ENCODE measurements at places on chromosomes 13 and 19.

DNA sequence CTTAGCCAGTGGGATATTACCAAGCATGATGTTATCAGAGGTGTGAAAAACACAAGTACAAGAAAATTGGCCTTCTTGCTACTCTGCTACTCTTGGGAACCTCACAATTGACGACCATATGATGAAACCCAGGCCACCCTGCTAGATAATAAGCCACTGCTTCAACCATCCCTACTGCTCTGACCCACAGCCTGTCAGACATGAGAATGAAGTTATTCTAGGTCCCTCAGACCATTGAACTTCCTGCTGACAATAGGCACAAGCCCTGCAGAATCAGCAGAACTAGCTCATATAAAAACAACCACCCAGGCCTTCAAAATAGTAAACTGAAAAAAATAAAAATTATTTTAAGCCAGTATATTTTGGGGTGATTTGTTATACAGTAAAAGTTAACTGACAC is 559.9 kb downstream of the KCTD12 start:
- no peak for DNase-seq

- DNase-seq: no peak
Measured at GRCh38 chr19:51637362-51637978, 7.3 kb upstream of the SIGLEC5 start.

GRCh38 chr19:51078104-51078503 is 4.6 kb downstream of the KLK14 start:
- no peak for DNase-seq

DNA sequence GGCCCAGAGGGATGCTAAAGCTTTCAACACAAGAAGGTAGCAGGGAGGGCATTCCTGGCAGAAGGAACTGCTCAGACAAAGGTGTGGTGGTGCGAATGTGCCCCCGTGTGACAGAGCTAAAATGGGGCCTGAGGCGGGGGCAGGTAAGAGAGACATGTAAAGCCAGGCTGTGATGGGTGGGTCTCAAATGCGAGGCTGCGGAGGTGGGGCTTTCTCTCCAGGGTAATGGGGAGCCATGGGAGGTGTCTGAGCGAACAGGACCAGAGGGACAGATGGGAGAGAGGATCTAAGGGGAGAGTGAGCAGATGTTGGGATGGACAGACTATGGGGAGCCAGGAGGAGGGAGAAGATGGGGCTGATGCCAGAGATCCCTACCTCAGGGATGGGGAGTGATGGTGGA is 44.7 kb upstream of the NFIC start:
- DNase-seq: no peak

- no peak for DNase-seq
Measured at GRCh38 chr19:54518844-54519243, 16.2 kb downstream of the LAIR2 start.

DNA sequence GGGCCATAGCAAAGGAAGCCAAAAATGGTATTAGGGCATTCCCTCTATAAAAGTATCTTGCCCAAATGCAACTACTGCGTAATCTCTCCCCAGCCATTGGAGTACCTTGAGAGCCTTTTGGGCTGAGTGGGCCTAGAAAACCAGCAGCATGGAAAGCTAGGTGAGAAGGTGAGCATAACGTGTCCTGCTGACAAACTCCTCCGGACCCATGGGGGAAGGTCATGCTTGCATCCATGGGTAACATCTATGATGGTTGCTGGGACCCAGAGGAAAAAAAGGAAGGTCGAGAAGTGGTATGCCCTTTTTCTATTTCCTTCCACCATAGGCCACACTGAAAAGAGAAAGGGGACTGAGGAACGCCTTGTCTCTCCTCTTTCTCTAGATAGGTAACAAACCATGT is 57.4 kb downstream of the ZNF728 start:
- peak; percentile 15 for DNase-seq

GRCh38 chr13:85974608-85975366 is 175.6 kb upstream of the SLITRK6 start:
- DNase-seq: peak; percentile 3

DNA sequence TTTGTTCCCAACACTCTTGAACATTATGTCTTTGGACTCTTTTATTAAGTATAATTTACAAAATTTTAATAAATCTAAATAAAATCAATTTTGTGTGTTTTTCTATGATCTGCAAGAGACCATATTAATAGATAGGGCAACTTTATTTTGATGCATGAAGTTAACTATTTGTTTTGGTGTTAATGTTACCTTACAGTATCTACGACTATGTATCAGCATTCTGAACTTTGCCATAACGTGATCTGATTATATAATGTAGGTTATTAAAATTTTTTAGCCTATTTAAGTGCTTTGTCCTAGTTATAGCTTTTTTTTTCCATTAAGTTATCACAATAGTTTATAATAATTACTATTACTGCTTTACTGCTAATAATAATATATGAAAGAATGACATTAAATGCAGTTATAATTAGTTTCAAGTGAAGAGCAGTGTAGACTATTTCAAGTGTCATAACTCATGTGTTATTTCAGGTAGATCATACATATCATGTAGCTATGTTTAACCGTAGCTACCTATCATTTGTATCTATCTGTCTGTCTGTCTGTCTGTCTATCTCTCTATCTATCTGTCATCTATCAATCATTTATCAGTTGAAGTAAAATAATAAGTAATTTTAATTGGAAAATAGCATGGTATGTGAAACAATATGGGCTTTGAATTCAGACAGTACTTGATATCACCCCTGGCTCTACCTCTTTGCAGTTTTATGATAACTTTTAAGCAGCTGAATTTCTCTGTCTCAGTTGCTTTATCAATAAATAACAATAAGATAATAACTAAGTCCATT is 229.7 kb downstream of the GPC5 start:
- no peak for DNase-seq

DNA sequence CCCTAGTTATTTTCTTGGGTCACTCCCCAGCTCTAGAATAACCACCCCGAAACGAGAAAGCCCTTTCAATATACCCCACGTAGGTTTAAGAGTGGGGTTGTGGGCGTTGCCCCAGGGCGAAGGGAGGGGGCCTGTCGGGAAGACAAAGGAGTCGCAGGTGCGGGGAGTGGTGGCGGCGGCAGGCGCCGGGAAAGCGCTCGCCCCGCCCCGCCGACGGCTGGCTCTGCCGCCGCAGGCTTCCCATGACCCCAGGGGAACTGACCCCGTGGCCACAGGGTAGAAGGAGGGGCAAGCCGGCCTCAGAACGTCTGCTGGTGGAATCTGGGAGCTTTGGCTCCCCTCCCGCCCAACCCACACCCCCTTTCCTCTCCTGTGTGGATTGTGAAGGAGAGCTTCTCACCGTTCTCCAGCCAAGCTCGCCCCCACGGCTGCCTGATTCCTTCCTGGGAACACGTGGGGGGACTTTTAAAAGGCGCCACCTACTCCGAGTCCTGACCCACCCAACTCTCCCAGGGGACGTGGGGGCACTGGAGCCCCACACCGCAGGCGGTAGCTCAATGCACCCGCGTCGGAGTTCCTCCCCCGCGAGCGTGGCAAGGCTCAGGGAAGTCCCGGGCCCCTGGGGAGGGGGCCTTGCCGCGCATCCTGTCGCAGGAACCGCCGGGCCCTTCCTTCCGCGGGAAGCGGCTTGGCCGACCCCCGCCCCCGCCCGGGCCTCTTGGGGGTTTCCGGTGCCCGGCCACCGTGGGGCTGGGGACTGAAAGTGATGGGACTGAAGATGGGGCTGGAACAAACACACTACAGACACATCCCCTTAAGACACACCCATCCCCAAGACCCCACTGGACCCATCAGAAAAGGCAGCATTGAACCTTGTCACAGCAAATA is 5.5 kb downstream of the IER2 start:
- DNase-seq: peak; percentile 57
